ENCODE measurements at places on chromosomes 13 and 19.
A peak's percentile ranks its signal among the peaks of the same experiment; 100 is the strongest.

GRCh38 chr13:98260357-98261164 is 83.5 kb upstream of the RNF113B start:
- no peak for DNase-seq

- DNase-seq, result peak; percentile 51
Measured at GRCh38 chr19:42253245-42254088, 1.5 kb downstream of the ERF start.

DNA sequence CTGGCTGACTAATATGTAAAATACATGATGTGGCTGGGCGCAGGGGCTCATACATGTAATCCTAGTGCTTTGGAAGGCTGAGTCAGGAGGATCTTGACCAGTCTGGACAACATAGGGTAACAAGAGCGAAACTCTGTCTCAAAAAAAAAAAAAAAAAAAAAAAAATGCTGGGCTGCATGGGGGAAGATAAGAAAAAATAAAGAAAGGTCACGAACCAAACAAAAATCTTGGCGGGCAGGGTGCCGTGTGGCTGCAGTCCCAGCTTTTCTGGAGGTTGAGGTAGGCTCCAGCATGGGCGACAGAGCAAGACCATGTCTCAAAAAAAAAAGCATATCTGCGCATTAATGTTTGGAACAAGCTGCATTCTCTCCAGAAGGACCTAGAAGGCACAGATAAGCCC is 8.7 kb downstream of the RNASEH2A start:
- no peak for DNase-seq

DNA sequence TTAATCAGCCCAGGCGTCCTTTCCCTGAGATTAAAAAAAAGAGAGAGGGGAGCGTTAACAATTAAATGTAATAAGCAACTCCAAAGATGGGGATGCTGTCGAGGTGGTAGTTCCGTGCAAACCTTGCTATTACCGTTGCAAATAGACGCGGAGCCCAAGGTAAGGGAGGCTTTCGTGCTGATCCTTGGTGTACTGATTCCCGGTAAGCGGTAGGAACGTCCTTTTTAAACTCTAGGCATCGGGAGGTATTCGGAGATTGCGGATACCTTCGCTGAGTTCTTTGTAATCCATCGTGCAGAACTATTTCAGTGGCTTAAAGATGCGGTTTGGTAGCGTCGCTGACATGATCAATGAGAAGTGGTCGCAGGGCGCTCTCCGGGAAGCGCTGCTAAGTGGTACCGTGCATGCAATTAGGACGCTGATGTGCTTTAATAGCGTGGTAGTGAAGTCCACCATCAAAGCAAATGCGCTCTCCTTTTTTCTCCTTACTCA is 3.1 kb downstream of the SLITRK5 start:
- no peak for DNase-seq

DNA sequence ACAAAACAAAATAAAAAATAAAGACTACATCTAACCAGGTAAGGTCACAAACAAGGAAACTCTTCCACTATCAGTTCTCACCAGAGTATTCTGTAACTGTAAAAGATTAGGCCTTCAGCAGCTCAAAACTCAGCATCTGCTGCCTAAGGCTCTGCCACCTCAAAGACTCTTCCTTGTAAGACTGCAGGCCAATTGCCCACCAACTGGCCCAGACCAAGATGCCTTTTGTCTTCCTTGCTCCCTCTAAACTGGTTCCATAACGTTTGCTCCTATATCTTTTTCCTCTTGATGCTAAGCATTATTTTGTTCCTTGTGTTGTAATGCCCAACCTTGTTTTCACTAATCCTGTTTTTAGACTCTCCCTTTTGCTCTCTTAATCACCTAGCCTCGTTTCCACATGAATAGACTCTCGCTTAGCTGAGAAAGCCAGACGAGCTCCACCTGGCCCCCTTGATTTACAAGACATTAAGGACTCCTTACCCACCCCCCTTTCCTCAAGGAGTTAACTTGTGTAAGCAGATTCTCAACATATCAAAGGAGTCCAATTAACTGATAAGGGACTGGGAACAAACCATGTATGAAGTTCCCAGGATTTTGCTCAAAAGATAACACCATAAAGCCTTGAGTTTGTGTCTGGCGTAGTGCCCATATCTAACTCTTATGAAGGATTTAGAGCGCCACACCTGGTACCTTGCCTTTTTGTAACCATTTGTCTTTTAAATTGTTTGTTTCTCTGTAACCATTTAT is 1.5 kb downstream of the ZNF814 start:
- no peak for DNase-seq

- no peak for DNase-seq
Measured at GRCh38 chr19:41927497-41928192, 604 bp downstream of the ERFL start.

GRCh38 chr13:66314911-66315310 is 915.2 kb downstream of the PCDH9 start:
- DNase-seq, result no peak

- no peak for DNase-seq
Measured at GRCh38 chr19:7918615-7919421, 1.3 kb upstream of the SNAPC2 start.

DNA sequence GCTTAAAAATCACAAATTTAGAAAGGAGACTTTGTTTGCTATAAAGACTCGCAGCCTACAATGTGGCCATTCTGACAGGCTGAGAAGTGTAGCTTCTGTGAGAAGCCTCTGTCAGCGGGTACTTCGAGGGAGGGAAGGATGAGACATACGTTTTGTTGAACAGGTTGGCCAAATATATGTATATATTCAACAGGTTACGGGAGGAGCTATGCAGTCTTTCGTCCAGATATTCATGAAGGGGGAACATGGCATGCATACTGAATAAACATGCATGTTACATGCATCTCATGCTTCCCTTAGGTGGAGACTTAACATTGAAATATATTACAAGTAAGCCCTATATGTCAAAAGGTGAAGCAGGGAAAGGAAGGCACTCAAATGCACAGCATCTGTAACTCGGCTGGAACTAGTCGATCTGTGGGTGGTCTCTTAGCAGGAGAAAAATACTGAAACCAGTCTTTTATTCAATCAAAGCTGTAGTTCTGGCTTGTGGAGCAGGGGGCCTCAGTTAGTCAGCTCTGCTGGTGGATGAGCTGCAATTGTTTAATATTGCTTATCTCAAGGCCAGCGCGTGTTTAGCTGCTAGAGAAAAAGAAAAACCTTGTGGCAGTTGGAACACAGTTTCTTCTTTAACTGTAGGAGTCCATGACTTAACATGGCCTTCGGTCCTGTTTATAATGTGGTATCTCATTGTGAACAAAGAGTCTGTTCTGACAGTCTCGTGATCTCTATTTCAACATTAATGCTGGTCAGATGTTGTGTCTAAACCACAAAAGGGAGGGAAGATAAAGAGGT is 94.3 kb downstream of the FAM216B start:
- DNase-seq, result no peak

GRCh38 chr13:45209229-45209628 is 8.4 kb upstream of the KCTD4 start:
- DNase-seq, result no peak

DNA sequence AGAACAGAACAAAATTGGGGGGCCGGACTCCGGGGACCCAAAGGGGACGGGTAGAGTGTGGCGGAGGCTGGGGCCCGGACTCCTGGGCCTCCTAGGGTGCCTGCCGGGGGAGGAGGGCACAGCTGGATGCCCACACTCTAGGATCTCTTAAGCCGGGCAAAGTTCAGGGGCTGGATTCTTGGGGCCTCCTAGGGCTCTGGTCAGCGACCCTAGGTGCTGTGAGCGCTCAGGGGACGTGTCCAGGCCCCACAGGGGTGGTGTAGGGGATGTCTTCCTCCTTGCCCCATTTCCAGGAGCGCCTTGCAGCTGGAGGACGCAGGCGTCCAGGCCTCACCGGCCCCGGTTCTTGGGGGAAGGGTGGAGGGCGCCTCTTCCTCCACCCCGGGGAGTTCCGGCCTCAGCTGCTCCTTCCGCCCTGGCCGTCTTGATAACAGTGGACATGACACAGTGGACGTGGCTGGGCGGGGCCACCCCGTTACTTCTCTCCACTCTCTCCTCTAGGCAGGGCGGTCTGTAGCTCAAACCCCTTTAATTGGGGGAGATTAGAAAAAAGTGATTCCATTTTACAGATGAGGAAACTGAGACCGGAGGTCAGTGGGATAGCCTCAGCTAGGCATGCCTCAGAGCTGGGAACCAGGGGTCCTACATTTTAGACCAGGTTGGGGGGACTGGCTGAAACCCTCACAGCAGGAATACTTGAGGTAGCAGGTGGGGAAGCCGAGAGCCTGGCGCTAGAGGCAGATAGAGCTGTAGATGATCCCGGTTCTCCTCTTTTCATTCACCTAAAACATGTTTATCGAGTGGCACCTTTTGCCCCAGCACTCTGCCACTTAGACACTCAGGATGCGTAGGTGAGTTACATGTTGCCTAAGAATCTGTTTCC is 705 bp downstream of the STXBP2 start:
- no peak for DNase-seq

GRCh38 chr13:20363603-20364002 is 131.5 kb upstream of the GJB6 start:
- no peak for DNase-seq

GRCh38 chr13:90709319-90709718 is 638.2 kb upstream of the MIR17HG start:
- DNase-seq, result no peak

GRCh38 chr13:79647533-79647932 is 166.6 kb downstream of the NDFIP2 start:
- DNase-seq, result no peak

GRCh38 chr19:5107432-5108122 is 138.7 kb downstream of the KDM4B start:
- DNase-seq, result no peak

- peak; percentile 31 for DNase-seq
Measured at GRCh38 chr13:75312884-75313520, 169.0 kb downstream of the TBC1D4 start.

- DNase-seq, result no peak
Measured at GRCh38 chr13:49636705-49637104, 8.4 kb downstream of the ARL11 start.

- no peak for DNase-seq
Measured at GRCh38 chr13:50410921-50411746, 395.9 kb downstream of the KCNRG start.

DNA sequence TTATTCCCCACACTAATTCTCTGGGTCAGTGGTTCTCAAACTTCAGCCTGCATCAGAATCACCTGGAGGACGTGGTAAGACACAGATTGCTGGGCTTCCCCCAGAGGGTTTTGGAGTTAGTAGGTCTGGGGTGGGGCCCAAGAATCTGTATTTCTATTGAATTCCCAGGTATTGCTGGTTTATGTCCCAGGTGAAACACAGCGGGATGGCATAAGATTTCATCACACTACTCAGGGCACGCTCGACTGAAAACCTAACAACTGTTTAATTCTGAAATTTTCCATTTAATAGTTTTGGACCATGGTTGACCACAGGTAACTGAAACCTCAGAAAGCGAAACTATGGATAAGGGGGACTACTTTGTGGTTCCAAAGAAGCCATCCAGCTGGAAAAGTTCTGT is 6.5 kb downstream of the MLNR start:
- no peak for DNase-seq

DNA sequence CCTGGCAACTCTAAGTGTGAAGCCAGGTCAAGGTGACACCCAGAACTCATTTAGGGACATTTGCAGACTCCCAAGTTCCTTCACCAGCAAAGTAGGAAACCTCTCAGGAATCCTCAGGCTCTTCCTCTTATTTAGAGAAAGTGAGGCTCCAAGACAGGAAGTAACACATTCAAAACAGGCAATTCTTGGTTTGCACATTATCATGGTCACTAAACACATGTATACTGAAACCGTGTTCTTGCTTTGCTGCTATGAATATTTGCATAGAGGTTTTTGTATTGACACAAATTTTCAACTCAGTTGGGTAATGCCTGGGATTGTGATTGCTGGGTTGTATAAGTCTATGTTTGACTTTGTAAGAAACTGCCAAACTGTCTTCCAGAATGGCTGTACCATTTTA is 13.2 kb upstream of the URI1 start:
- no peak for DNase-seq
